CD4-positive, alpha-beta T cell (primary cell): ENCODE measurements at places on chromosomes 7 and 10. TPM values are rescaled to one million over a fixed set of nuclear protein-coding genes. Genes with fewer than 3 reads are reported as not detected.

The DRGX gene
- total RNA-seq: not detected

- no peaks in the 10 kb centered on the region for H3K4me1 ChIP-seq
- DNase-seq: no peak
- H3K27me3 ChIP-seq: no peaks in the 10 kb centered on the region
- H3K4me3 ChIP-seq: no peak overlapping the region
- no peak overlapping the region for H3K27ac ChIP-seq
Measured at GRCh38 chr10:29214551-29214950, 74.3 kb upstream of the LYZL1 start.

DNA sequence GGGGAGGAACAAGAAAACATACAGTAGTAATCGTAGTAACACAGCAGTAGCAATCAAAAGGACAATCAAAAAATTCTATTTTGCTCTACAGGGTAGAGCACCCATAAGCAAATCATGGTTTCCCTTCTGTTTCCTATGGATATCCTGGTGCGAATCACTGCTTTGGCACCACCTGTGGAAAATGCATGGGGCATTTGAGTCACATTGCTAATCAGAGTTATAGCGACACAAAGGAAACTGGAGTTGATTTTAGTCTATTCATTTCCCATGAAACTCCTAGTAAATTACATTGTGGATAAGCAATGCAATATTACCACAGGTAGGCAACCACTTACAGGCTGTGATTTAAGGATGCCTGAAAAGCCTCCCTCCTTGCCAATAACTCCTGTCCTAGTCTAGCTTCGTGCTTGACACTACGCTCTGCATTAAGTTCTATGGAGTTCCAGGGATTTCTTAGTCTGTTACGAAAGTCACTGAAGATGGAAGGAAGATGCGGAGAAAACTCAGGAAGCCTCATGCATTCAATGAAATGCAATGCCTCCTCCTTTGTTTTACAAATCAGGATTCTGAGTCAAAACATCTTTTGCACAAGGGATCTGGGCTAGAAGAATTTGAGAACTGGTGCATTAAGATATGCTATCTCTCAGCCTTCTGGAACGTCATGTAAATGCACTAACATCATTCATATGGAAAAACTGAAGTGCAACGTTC is 188.4 kb downstream of the DGKI start:
- H3K36me3 ChIP-seq: no peaks in the 10 kb centered on the region
- peaks cover 2% of the 10 kb centered on the region for H3K27me3 ChIP-seq
- no peaks in the 10 kb centered on the region for H3K4me1 ChIP-seq
- DNase-seq: no peak
- H3K27ac ChIP-seq: no peak overlapping the region

DNA sequence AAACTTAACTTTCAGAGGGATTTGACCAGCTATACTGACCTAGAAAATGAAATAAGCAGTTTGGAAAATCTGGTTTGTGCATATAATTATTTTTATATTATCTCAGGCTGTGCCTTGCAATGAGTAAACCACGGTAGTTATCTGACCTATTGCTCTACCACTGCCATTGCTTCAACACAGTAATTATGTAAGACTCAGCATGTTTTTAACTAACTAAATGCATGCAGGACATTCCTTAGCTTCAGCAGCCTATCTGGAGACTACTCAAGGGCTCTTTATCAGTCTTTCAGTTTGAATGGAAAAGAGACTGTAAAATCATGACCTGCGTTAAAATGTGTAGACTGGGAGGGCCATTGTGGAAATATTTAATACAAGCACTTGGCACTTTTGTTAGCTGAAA is 22.5 kb downstream of the CHN2 start:
- no peaks in the 10 kb centered on the region for H3K4me1 ChIP-seq
- no peaks in the 10 kb centered on the region for H3K27me3 ChIP-seq
- DNase-seq: no peak

GRCh38 chr10:58637352-58637751 is 124.7 kb downstream of the BICC1 start:
- DNase-seq: no peak
- H3K27me3 ChIP-seq: no peaks in the 10 kb centered on the region
- no peaks in the 10 kb centered on the region for H3K4me1 ChIP-seq
- no peak overlapping the region for H3K27ac ChIP-seq
- H3K36me3 ChIP-seq: no peaks in the 10 kb centered on the region

DNA sequence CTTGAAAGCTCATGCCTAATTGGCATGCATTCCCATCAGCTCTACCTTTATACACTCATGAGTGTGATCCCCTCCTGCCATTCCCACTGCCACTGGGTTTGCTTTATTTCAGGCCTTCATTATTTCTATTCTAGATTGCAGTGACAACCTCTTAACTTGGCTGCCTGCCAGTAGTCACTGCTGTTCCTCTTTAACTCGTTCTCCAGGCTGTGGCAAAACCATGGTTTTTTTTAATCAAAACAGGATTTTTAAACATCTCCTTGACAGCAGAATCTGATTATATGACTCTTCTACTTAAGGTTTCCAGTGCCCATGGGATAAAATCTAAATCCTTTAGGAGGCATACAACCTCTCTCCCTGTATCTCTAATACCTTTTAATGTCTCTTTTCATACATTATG is 223.7 kb upstream of the PCDH15 start:
- no peak overlapping the region for H3K27ac ChIP-seq
- H3K4me3 ChIP-seq: no peak overlapping the region
- no peaks in the 10 kb centered on the region for H3K4me1 ChIP-seq
- H3K36me3 ChIP-seq: no peaks in the 10 kb centered on the region
- no peaks in the 10 kb centered on the region for H3K27me3 ChIP-seq
- no peak for DNase-seq

GRCh38 chr7:114930107-114930661 is 8.3 kb downstream of the MDFIC start:
- no peak for DNase-seq
- H3K27me3 ChIP-seq: no peaks in the 10 kb centered on the region
- no peak overlapping the region for H3K4me3 ChIP-seq
- H3K4me1 ChIP-seq: peaks cover 31% of the 10 kb centered on the region

GRCh38 chr7:147014286-147014955 is 897.8 kb downstream of the CNTNAP2 start:
- H3K27ac ChIP-seq: no peak overlapping the region
- no peaks in the 10 kb centered on the region for H3K27me3 ChIP-seq
- H3K4me1 ChIP-seq: no peaks in the 10 kb centered on the region
- H3K4me3 ChIP-seq: no peak overlapping the region
- H3K36me3 ChIP-seq: no peaks in the 10 kb centered on the region

- H3K4me1 ChIP-seq: no peaks in the 10 kb centered on the region
- H3K4me3 ChIP-seq: no peak overlapping the region
- no peak overlapping the region for H3K27ac ChIP-seq
- no peaks in the 10 kb centered on the region for H3K36me3 ChIP-seq
Measured at GRCh38 chr10:19133992-19134391, 85.4 kb downstream of the MALRD1 start.

DNA sequence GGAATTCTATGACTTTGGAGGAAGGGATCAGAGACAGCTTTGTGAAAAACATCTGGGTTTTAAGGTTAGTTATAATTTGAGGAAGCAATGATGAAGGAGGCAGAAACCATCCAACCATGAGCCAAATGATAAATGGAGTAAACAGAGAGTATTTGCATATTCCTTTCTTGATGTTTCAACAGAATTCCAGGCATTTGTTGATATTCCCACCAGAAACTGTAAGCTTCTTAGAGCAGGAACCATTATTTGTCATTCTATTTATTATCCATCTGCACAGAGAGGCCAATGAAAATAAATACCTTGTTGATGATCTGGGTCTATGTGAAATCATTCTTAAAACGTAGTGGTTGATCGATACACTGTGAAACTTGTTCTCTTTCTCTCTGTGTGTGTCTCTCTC is 715.3 kb downstream of the INHBA start:
- no peaks in the 10 kb centered on the region for H3K36me3 ChIP-seq
- no peaks in the 10 kb centered on the region for H3K4me1 ChIP-seq
- no peaks in the 10 kb centered on the region for H3K27me3 ChIP-seq
- DNase-seq: no peak
- H3K27ac ChIP-seq: no peak overlapping the region
- no peak overlapping the region for H3K4me3 ChIP-seq

The PLXDC2 gene
- 0.61 TPM for total RNA-seq

- no peaks in the 10 kb centered on the region for H3K4me1 ChIP-seq
- no peaks in the 10 kb centered on the region for H3K27me3 ChIP-seq
- no peak for DNase-seq
- no peaks in the 10 kb centered on the region for H3K36me3 ChIP-seq
- no peak overlapping the region for H3K27ac ChIP-seq
Measured at GRCh38 chr7:74012842-74013249, 15.1 kb upstream of the ELN start.

- H3K27ac ChIP-seq: no peak overlapping the region
- H3K36me3 ChIP-seq: no peaks in the 10 kb centered on the region
- DNase-seq: no peak
- no peak overlapping the region for H3K4me3 ChIP-seq
- H3K27me3 ChIP-seq: no peaks in the 10 kb centered on the region
- no peaks in the 10 kb centered on the region for H3K4me1 ChIP-seq
Measured at GRCh38 chr7:82080254-82080927, 310.5 kb upstream of the HGF start.

GRCh38 chr7:140702774-140703173 is 6.3 kb downstream of the NDUFB2 start:
- no peak overlapping the region for H3K27ac ChIP-seq
- no peak for DNase-seq

GRCh38 chr7:22810843-22811242 is 11.8 kb downstream of the TOMM7 start:
- no peaks in the 10 kb centered on the region for H3K27me3 ChIP-seq
- no peak for DNase-seq
- H3K36me3 ChIP-seq: peaks cover 36% of the 10 kb centered on the region
- H3K27ac ChIP-seq: no peak overlapping the region
- no peak overlapping the region for H3K4me3 ChIP-seq
- no peaks in the 10 kb centered on the region for H3K4me1 ChIP-seq

The CYP3A4 gene
- not detected for total RNA-seq

DNA sequence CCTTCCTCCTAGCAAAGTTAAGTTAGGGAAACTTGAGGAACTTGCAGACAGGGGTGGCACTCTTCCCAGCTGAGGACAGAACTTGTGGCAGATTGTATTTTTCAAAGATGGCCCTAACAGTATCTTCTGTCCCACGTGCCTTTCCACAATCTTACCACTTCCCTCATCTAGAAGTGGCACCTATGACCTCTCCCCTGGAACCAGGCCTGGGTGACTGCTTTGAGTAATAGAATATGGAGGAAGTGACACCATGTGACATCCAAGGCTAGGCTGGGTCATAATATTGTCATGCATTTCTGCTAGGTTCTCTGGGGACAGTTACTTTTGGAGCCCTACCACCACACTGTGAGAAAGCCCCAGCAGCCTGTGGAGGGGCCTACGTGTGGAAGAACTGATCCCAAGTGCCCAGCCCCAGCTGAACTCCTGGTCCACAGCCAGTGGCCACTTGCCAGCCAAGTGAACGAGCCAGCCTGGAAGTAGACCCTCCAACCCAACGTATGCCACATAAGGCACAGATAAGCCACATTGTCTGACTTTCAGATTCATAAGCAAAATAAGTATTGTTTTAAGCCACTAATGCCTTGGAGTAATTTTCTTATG is 193.7 kb downstream of the PTPN20 start:
- H3K4me3 ChIP-seq: no peak overlapping the region
- no peak for DNase-seq

- no peak overlapping the region for H3K4me3 ChIP-seq
- no peaks in the 10 kb centered on the region for H3K36me3 ChIP-seq
- no peaks in the 10 kb centered on the region for H3K4me1 ChIP-seq
- no peaks in the 10 kb centered on the region for H3K27me3 ChIP-seq
- H3K27ac ChIP-seq: no peak overlapping the region
Measured at GRCh38 chr10:126663328-126663727, 7.2 kb downstream of the C10orf90 start.

- no peak overlapping the region for H3K4me3 ChIP-seq
- no peaks in the 10 kb centered on the region for H3K36me3 ChIP-seq
- DNase-seq: no peak
Measured at GRCh38 chr7:47421456-47421855, 160.5 kb downstream of the TNS3 start.

The SHH gene
- total RNA-seq: not detected
